ENCODE measurements at places on chromosomes 1 and 21.

DNA sequence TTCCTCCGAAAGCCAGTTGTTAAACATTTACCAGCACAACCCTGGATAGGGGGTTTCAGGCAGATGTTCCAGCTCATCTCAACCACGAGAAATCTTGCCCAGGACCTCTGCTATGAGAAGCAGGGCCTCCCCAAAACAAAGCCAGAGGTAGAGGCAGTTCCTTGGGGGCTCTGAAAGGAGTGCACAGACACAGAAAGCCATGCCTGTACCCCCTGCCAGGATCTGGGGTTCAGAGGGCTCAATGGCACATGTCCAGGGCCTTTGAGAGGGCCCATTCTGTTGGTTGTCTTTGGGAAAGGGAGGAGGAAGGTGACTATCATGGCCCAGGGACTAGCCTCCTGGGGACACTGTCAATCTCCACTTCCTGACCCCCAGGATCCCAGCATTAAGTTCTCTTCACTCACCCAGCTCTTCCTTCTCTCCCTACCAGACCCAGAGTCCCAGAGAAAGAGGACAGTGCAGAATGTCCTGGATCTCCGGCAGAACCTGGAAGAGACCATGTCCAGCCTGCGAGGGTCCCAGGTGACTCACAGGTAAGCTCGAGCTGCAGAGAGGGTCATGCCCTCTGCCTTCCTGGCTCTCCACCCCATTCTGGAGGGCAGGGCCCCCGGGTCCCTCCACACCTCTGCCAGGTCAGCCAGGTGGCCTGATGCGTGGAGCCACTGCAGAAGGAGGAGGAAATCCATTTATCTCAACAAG is 116.4 kb upstream of the IPO9 start:
- DNase-seq = no peak

DNA sequence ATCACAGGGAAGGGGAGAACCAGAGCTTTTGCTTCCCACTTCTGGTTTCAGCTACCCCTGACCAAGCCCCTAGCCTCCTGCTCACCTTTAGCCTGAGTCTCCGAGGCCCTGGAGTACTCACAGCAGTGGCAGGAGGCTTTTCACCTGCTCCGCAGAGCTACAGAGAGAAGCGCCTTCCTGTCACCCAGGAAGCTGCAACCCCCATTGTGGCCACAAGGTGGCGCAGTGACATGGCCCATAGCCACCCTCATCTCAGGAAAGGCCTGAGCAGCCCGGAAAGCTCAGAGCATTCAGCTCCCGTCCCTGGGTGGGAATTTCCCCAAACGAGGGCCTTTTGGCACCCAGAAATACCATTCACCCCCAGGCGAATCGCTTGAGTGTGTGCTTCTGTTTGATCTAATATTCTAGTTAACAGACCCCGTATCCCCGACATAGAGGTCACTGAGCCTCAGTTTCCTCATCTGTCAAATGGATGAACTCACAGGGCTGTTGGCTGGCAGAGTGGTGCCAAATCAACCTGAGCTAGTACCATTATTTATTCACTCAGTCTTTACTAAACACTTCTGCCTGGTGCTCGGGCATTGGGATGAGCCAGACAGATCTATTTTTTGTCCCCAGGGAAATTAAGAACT is 25.3 kb downstream of the A3GALT2 start:
- DNase-seq = peak; percentile 92

GRCh38 chr1:201269900-201270410 is 13.4 kb upstream of the PKP1 start:
- DNase-seq = no peak

DNA sequence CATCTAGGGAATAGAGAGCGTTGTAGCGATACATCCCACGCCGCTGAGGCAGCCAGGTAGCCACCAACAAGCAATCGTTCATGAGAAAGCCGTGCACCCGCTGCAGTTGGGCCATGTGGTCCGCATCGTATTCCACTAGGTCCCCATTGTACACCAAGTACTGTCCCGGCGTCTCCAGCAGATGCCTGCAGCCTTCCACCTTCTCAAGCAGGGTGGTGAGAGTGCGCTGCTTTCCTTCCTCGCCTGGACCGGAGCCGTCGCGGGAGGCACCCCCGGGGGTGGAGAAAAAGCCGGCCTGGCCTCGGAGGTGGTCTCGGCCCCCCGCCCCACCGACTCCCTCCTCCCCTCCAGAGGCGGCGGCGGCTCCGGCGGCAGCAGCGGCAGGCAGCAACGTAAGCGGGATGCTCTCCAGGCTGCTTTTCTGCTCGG is 595 bp downstream of the EXOC8 start:
- no peak for DNase-seq

DNA sequence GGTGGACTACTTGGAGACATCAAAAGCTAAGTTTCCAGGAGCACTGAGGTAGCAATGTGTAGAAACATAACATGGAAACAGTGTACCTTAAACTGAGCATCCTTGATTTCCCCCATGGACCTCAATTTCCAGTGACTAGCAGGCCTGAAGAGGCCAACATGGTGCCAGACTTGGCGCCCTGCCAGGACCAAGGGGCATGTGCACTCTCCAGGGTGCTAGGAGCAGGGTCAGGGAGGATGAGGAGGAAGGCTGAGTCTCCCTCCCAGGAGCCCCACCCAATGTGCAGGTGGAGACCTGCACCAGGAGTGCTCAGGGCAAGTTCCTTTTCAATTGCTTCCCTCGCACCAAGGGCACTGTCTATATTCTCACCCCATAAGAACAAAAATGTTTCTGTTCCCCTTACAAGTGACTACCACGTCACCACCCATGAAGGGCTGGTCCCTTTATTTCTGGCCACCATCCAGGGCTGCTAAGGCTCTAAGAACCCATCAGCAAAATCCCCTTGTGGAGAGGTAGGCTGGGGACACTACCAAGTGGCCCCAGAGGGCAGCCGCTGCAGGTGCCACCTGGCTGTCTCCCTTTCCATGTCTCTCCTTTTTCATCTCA is 39.2 kb downstream of the MX1 start:
- DNase-seq = no peak

DNA sequence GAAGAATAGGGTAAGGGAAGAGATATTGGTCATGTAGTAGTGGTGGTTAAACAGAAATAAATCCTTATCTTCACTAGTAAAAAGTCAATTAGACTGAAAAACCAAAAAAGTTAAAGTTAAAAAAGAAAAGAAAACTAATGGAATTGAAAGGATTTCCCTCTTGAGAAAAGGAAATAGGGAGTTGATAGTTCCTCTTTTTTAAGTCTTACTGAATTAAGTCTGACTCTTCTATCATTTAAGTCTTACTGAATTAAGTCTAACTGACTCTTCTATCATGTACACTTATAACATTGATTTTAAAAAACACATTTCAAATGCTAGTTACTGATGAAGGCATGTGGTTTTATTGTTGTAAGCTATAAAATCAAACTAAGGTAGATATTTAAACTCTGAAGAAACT is 49.5 kb upstream of the TENT5C start:
- no peak for DNase-seq

GRCh38 chr1:202193614-202194327 is at the start of gene LGR6:
TSS of gene LGR6 (plus strand) at chr1:202193799. CDS start at chr1:202193990, 191 bp downstream.
- peak; percentile 39 for DNase-seq

DNA sequence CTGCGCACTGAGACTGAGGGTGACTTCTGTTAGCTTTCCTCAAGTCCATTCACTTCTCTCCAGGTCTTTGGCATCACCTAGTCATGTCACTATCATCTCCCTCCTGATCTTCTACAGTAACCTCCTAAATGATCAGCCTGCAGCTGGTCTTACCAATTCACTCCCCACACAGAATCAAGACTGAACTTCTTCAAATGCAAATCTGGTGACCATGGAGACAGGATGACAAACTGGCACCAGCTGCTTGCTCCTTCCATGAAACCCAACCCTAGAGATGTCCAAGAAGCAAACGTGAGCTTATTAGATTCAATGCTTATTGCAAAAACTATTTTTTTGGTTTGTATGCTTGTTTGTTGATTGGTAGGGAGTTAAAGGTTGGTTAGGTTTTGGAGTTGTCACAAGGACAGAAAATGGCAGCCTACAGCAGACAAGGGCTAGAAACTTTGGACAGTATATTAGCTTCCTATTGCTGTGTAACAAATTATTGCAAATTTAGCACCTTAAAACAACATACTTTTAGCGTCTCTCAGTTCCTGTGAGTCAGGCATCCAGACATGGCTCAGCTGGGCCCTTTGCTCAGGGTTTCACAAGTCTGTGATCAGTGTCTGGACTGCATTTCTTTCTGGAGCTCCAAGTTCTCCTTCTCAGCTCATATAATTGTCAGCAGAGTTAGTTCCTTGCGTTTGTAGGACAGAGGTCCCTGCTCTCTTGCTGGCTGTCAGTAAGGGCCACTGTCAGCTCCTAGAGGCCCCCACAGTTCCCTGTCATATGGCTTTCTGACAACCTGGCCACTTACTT is 53.3 kb upstream of the GJA8 start:
- no peak for DNase-seq

- DNase-seq = peak; percentile 40
Measured at GRCh38 chr1:246569248-246570238, 3.3 kb downstream of the CNST start.

- no peak for DNase-seq
Measured at GRCh38 chr1:54323324-54323739, 82.9 kb downstream of the SSBP3 start.

GRCh38 chr21:17950591-17950990 is 131.4 kb upstream of the C21orf91 start:
- no peak for DNase-seq

- DNase-seq = peak; percentile 25
Measured at GRCh38 chr1:166390366-166391033, 223.7 kb upstream of the FAM78B start.

DNA sequence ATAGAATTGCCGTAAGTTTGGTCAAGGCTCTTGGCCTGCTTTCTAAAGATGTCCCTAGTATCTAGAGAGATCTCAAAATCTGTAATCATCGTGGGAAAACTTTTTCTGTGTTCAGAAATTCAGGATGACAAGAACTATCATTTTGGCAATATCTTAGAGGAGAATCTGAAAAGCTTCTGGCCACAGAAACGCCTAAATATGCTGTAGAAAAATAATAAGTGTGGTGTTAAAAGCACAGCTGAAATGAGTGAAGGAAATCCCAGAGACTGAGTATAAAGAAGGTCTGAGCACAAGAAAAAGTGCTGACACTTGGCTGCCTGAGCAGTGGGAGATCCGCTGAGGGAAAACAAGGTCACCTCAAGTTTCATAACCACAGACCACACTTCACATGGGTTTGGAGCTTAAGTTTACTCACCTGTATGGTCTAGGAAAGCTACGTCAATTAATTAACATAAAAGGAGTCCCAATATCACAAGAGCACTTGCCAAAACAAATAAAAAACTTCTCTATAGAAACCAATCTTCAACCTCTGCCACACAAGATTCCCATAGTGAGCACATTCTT is 235.2 kb upstream of the IRF2BP2 start:
- DNase-seq = peak; percentile 33

- no peak for DNase-seq
Measured at GRCh38 chr1:74818661-74819456, 85.9 kb downstream of the TYW3 start.

GRCh38 chr1:225481738-225482137 is 53.9 kb upstream of the LBR start:
- DNase-seq = no peak

DNA sequence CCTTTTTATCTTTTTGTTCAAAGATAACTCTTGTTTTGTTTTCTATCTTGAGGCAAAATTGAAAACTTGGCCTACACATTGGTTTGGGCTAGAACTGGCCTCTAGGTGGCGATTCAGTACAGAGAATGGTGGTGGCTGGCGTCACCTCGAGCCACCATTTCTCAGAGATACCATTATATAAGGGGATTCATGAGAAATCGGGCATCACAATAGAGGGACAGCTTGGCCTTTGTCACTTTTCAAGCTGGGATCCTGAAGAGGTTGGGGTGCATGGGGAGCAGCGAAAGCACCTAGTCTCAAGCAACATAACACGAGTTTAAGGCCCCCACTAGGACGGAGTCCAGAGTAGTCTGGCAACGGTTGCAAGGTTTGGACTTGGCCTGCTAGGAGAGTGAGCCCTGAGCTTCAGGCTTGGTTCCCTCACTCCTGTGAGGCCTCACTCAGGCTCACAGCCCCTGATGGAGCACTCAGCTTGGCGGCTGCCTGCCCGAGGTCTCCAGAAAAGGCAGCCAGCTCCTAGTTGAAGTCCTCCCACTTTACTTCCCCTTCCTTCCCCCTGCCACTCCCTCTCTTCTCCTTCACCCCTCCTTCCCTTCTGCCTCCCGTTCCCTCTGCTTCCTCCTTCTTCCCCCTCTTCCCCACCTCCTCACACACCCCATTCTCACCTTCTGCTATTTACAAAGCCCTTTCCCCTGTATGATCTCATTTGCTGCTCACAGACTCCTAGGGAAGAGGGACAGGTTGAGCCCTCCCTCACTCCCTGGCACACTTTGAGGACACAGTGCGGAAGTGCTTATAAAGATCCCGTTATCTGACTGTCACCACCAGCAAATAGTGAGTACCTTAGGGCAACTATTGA is 67.8 kb downstream of the LRIG2 start:
- peak; percentile 83 for DNase-seq

GRCh38 chr1:211753649-211754251 is 76.8 kb downstream of the LPGAT1 start:
- no peak for DNase-seq

GRCh38 chr1:219542828-219543518 is 69.9 kb downstream of the ZC3H11B start:
- peak; percentile 73 for DNase-seq

- no peak for DNase-seq
Measured at GRCh38 chr1:42260376-42261070, 74.5 kb downstream of the FOXJ3 start.

DNA sequence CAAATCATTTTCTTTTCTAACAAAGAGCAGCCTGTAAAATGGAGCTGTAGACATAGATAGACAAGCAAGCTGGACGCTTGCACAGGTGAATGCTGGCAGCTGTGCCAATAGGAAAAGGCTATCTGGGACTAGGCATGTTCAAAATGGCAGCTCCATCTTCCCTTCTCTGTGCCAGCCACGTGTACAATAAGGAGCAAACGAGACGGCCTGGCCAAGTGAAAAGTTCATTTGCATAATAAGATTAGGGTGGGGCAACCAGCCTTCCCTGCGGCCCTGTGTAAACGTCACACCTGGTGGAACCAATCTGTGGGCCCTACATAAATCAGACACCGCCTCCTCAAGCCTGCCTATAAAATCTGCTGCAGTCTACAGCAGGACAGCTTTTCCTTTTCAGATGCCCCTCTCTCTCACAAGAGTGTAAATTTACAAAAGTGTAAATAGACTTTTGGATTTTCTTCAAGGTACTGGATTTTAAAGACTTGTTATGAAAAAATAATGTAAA is 16.6 kb upstream of the EDEM3 start:
- DNase-seq = no peak

DNA sequence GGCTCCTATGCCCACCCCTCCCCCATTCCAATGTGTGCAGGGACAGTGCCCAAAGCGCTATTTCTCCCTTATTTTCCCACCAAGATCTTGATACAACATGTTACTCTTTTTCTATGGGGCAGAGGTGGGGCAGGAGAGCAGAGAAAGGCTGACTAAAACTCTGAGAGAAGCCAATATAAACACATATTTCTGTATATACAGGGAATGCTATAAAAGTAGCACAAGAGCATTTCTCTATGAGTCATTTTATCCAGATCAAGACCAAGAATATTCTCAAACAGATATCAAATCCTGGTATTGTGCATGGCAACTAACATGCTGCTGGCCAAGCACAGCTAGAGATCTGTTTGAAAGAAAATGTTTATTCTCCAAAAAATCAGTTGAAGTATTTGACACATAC is 7.3 kb downstream of the WDR26 start:
- peak; percentile 71 for DNase-seq

- DNase-seq = no peak
Measured at GRCh38 chr1:31586376-31587327, 10.3 kb downstream of the TINAGL1 start.

Data from astrocyte of the hippocampus (primary cell).